ENCODE measurements at places on chromosomes 2 and 18.

- DNase-seq: no peak
These were observed 39.2 kb downstream of the GREB1 start for GRCh38 chr2:11572996-11573395.

- DNase-seq: no peak
These were observed 60.3 kb downstream of the CERKL start for GRCh38 chr2:181596556-181596955.

DNA sequence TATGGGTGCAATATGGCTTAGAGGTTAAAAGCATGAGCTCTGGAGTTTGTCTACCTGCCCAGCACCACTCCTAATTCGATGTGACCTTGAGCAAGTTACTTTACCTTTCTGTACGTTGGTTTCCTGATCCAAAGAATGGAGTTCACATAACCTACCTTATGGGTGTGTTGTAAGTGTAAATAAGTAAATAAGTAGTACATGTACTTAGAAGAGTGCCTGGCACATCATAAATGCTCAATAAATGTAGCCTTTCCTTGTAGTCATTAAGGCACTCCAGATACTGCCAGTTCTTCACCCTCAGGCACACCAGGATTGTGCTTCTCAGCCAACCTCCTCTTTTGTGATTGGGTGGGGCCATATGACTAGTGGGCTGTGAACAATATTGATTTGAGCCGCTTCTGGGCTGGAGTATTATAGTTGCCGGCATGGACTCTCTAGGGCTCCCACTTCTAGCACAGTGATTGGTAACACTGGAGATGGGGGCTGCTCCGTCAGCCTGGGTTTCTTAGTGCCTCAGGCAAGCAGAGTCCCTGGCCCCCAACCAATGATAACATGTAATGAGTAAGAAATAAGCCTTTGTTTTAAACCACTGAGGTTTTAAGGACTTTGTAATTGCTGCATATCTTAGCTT, 101.7 kb upstream of the NOSTRIN start:
- no peak for DNase-seq

GRCh38 chr18:43501099-43501498, 223.8 kb upstream of the SYT4 start:
- no peak for DNase-seq

- peak; percentile 13 for DNase-seq
These were observed 19.3 kb upstream of the LOXHD1 start for GRCh38 chr18:46676182-46676835.

DNA sequence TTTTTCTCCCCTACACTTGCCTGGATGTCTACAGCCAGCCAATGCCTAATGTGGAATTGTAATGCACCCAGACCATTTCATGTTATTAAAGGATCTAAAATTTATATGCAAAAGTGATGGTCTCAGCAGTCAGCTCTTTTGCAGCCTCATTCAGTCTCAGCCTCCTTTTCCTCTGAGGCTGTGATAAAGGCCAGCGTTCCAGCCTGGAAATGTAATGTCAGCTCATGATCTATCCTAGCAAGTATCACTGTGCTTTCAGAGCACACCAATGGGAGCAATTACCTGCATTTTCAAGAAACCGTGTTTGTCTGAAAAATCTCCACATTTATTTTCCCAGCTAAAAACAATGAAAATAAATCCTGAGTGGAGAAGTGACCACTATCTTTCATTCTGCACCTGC, 274.6 kb downstream of the CDH20 start:
- no peak for DNase-seq

- DNase-seq: no peak
These were observed 682.9 kb downstream of the KCNJ3 start for GRCh38 chr2:155381436-155381835.

GRCh38 chr18:79679552-79680099, at the start of gene CTDP1:
Gene CTDP1 (plus strand): TSS chr18:79679803. CDS start chr18:79679948, 145 bp downstream.
- DNase-seq: no peak

GRCh38 chr2:198347349-198347748, 543.0 kb downstream of the PLCL1 start:
- DNase-seq: no peak

DNA sequence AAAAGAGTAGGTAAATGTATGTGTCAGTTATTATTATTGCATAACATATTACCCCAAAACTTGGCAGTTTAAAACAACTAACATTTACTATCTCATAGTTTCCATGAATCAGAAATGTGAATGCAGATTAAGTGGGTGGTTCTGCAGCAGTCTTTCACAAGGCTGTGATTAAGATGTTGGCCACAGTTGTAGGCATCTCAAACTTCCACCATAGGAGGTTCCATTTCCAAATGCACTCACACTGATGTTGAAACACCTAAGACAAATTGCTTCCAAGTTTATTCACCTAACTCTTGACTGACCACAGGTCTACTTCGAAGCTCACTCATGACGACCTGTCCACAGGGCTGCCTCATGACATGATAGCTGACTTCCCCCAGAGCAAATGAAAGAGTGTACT, 360.8 kb downstream of the GRB14 start:
- no peak for DNase-seq

- no peak for DNase-seq
These were observed 193.1 kb upstream of the XIRP2 start for GRCh38 chr2:166695154-166695553.

DNA sequence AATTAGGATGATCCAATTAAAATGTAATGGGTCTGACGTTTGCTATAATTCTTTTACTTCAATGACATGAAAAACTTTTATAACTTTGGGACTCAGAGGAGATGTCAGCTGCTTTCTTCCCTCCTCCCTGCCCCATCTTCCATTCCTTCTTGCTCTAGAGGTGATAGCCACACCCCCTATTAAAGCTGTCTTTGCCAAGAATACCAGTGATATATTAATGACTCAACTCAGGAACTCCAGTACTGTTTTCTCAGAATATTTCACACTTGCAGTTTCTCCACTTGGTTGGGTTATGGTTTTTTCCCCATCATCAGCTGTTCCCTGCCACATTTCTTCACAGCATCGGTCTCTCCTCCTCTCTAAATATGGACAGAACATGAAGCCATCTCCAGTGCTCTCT, 184.0 kb downstream of the KCNE4 start:
- DNase-seq: no peak

GRCh38 chr2:84302513-84303412, 156.3 kb downstream of the SUCLG1 start:
- DNase-seq: peak; percentile 61

DNA sequence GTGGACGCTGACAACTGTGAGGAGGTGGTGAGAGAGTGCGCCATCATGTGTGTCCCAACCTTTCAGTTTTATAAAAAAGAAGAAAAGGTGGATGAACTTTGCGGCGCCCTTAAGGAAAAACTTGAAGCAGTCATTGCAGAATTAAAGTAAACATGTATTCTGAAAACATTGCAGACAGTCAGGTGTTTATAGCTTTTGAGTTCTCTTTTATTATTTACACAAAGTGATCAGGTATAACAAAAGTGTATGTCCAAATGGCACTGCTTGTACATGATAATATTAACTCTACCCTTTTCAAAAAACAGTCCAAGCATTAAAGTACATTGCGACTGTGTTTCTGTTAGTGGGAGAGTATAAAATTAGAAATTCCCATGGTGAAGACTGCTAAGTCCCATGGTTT, 2.2 kb downstream of the TXNDC2 start:
- DNase-seq: no peak

DNA sequence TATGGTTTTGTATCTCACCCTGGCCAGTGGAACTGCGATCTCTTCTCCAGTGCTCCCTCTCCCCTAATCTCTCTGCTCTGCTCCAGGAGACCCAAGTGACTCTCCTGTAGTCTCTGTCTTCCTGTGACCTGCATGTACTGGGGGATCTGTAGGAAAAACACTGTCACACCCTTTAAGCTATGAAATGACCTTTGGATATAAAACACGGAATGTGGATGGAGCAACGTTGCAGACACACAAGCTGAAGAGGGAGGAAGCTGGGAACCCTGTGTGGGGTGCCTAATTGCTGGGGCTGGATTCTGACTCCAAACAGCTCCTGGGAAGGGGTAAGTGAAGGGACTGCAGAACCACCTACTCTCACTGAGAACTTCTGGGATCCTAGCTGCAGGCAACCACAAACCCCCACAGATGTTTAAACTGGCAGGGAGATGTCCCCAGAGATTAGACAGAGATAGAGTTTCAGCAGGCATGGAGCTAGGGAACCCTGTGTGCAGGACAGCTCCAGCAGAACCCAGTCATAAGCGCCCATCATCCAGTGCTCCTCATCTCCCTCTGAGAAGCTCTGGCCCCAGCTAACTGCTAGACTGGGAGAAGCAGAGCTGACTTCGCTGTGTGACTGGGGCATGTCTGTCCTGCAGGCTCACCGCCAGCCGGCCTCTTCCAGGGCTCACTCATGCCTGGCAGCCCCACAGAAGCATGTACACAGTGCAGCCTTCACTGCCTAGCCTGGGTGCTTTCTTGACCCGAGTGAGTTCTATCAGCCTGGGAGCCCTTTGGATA, 482.7 kb upstream of the SETBP1 start:
- DNase-seq: no peak

GRCh38 chr2:151261231-151261976, at the start of gene RBM43:
Gene RBM43 (minus strand): TSS chr2:151261863. CDS start chr2:151261727, 136 bp downstream.
- DNase-seq: no peak

- no peak for DNase-seq
These were observed 86.4 kb upstream of the SLC35G4 start for GRCh38 chr18:11522992-11523391.

DNA sequence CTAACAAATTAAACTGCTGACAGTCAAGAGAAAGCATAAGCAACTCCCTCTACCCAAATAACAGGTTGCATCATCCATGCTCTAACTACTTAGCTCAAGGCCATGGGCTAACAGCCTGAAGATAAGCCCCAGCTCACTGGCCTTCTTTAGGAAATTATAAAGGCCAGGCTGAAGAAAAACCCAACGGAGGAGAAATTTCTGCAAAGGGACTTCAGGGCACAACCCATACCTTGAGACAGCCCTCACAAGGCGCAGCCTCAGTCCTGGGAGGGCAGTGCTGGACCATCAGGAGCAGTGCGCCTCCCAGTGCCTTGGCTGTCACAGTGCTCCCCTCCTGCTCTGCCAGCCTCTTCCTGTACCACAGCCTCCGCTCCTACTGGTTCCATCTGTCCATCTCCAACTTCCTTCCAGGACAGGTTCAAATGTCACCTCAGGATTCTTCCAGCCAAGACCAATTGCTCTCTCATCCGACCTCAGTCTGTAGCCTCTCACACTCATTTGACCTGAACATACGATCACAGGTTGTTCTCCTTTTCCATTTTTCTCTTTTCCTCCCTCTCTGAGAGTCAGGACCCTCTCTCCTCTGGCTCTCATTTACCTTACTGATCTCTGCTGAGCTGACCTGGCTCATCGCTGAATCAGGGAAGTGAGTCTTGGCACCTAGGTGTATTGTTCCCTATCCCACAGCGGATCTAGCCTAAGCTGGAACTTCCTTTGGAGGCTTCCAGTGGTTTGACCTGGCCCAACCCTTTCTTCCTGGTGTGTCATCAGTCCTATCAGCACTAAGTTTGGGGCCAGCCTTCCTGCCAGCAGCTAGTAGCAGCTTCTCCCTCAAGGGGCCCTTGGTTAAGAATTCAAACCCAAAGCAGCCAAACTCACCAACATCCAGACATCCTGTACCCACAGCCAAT, 1.9 kb downstream of the MCFD2 start:
- no peak for DNase-seq

- DNase-seq: no peak
These were observed 801 bp downstream of the OSR1 start for GRCh38 chr2:19357402-19358241.

GRCh38 chr2:235116885-235117492, 165.2 kb downstream of the SH3BP4 start:
- DNase-seq: peak; percentile 25

- DNase-seq: no peak
These were observed 151.0 kb downstream of the TPO start for GRCh38 chr2:1563943-1564891.

DNA sequence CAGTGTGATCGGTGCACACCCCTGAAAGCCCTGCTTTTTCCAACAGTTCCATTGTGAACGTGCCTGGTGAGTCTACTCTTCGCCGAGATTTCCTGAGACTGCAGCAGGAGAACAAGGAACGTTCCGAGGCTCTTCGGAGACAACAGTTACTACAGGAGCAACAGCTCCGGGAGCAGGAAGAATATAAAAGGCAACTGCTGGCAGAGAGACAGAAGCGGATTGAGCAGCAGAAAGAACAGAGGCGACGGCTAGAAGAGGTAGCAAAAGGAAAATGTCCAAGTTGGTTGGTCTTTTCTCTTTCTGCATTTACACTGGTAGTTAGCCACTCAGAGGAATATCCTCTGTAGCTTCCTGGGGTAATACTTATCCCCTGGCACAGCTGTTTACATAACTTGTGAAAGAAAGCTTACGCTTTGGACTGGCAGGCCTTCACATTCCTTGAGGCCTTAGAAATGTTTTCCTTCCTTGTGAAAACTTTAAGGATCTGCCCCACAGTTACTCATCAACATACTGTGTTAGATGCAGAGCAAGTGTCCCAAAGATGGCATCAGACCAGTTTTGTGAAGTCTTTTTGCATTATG, 146.6 kb downstream of the MAP4K4 start:
- no peak for DNase-seq

DNA sequence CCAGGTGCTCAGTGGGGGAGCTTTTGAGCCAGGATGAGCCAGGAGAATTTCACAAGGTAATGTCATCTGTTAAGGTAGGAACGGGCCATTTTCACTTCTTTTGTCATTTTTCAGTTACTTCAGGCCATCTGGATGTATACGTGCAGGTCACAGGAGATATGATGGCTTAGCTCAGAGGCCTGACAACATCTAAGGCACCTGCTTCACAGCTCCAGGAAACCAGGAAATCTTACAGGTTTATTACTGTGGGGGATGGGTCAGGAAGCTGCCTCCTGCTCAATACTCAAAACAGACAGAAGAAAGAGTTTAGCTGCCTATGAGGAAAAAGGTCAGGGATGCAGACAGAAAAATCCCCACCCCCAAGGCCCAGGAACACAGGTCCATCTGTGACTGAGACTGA, 364.3 kb upstream of the LRP1B start:
- DNase-seq: no peak

DNA sequence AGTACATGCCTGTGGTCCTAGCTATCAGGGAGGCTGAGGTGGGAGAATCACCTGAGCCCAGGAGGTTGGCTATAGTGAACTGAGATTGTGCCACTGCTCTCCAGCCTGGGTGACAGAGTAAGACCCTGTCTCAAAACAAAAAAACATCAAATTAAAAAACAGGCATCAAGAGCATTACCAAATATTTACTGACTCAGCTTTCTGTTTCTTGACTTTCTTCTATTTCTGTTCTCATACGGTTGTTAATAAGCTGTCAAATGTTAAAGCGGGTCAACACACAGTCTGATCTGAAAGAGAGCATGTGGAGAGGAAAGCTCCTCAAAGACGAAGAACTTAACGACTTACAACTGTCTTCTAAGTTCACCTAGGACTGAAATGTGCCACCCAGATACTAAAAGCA, 59.0 kb downstream of the ITGB1BP1 start:
- DNase-seq: no peak

DNA sequence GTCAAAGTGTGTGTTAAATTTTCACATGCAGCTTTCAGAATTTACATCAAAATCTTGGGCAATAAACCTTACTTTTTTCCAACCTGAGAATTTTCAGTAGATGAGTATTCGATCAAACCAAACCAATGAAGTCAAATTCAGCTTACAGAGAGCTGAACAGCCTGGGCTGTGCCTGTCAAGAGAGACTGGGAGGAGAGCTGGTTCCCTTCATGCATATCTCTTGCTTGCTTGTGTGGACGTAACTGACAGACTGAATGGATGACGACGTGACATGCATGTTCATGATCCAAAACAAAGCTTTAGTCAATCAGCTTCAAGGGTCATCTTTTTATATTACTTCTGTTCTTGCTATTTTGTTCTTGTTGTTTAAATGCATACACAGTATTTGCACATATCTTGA, 145.2 kb downstream of the GALNT3 start:
- DNase-seq: no peak

GRCh38 chr2:184834699-184835397, 236.5 kb downstream of the ZNF804A start:
- no peak for DNase-seq

GRCh38 chr2:84217456-84217855, 241.6 kb downstream of the SUCLG1 start:
- DNase-seq: no peak
